ENCODE measurements at places on chromosomes 1 and 21. TPM values are rescaled to one million over a fixed set of nuclear protein-coding genes. Genes with fewer than 3 reads are reported as not detected.
A peak's percentile ranks its signal among the peaks of the same experiment; 100 is the strongest.

DNA sequence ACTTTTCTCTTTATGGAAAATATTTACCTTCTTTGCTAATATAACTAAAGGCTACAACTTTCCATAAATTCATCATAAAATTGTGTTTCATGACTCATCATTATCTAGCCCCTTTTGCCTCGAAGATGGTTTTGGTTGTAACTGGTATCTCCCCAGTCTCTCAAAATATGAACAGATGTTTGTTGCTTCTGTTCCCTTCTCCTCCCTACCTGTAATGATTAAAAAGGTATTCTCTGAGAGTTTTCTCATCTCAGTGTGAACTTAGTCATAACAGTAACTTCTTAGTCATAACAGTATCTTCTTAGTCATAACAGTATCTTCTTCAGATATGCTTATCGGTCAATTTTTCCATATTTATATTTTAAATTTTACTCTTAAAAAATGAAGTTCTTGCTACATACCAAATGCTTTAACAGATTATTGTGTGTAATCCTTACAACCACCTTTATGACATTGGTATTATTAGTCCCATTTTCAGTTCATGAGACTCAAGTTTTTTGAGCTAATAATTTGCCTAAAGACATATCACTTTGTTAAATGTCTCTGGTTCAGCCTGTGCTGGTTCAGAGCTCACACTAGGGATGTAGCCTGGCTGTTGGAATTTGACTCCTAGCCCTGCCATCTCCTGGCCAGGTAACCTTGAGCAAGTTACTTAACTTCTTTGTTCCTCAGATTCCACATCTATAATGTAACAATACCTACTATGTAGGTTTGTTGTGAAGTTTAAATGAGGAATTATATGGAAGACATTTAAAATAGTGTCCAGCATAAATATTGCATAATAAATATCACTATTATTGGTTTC lies 32.6 kb downstream of the ATP1B1 start:
- DNase-seq, result no peak

DNA sequence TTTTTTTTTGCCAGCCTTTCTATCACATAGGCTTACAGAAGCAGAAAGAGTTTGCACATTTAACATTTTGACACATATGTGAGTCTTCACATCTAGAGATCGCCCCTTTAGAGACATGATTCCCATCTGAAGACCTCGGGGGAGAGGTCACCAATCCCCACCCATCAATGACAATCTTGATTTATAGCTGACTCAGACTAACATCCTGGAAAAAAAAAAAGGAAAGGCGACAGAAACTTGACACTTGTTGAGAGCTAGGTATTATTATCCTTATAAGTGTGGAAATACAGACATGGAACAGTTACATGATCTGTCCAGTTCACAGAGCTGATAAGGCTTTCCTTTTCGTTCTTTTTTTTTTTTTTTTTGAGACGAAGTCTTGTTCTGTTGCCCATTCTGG lies 28.0 kb upstream of the NID1 start:
- DNase-seq, result no peak

GRCh38 chr21:28333578-28334075 lies 659.0 kb downstream of the LTN1 start:
- no peak for DNase-seq

The MAP3K7CL gene
- 2.6 TPM for polyA plus RNA-seq

The VSIG8 gene
- polyA plus RNA-seq, result not detected

DNA sequence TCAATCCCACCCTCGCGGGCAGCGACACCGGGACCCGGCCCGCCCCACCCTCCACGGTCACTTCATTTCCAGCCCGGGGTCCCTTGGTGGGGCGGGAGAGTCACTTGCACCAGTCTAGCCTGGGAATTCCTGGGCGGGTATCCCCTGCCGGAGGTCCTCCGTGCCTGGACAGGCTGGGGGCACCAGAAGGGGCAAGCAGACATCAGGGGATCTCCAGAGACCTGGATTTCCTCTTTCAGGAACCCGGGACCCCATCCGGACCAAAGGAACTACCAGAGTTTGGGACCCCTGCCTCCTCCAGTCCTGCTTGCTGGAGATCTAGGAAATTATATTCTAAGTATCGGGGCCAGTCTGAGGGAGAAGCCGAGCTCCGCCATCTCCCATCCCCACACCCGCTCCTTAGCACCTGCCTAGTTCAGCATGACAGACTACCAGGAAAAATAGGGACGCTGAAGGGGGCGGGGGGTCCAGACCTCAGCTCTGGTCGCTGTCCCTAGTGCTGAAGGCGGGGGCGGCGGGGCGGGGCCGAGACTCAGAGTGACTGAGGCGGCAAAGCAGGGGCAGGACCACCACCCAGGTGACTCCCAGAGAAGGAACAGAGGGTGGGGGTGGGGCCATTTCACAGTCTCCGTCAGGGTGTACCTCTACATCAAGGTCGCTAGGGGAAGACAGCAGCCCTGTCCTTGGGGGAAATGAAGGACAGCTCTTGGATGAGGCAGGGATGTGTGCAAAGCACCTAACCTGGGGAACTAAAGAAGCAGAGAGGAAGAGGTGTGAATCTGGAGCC lies 832 bp downstream of the HCN3 start:
- peak; percentile 72 for DNase-seq

DNA sequence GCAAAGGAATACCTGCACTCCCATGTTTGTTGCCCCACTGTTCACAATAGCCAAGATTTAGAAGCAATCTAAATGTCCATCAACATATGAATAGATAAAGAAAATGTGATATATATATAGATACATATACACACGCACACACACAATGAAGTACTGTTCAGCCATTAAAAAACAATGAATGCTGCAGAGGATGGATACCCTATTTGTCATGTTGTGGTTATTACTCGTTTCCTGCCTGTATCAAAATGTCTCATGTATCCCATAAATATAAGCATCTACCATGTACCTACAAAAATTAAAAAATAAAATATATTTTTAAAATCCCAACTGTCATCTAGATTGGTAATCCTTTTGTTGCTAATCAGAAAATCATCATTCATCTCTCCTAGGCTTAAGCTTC lies 634.8 kb upstream of the ADGRL2 start:
- DNase-seq, result no peak

The ZNF648 gene
- polyA plus RNA-seq, result not detected

DNA sequence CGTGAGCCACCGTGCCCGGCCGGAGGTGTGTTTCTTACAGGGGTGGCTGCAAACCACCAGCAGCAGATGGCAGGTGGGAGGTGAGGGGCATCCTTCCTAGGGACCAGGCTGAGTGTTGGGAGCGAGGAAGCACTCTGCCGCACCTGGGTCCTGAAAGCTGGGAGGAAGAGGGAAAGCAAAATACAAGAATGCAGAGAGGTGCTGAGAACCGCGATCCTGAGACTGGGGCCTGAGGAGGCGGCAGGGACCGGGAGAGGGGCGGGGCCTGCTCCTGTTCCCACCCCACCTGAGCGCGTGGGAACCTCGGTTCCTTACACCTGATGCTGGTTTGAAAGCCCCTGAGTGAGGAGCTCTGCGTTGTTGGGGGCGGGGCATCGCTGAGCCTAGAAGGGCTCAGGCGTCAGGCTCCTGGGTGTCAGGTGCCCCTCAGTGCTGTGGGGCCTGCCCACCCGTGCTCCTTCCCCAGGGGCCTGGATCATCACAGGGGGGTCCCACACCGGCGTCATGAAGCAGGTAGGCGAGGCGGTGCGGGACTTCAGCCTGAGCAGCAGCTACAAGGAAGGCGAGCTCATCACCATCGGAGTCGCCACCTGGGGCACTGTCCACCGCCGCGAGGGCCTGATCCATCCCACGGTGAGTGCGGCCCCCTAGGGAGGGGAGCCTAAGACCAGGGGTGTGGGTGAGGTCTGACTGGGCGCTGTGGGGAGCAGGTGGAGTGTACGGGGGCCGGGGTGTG lies 15.5 kb downstream of the TRPM2 start:
- no peak for DNase-seq

GRCh38 chr1:247494767-247495166 lies 36.9 kb upstream of the OR2B11 start:
- DNase-seq, result no peak

DNA sequence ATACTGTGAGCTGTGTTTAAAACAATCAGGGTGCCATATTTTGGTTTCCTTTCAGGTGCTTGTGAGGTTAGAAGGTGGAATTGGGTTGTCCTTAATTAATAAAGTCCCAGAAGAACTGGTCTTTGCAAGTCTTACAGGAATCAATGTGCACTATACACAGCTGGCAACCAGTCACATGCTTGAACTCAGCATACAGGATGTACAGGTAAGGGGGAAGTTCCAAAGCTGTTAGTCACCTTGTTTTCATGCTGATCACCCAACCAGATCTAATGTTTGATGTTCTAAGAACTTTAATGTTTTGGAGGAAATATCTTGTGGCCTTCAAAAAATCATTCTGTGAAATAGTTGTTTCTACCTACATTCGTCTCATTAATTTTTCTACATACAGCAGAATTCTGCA lies 156.3 kb downstream of the VPS13D start:
- no peak for DNase-seq

The IFNLR1 gene
- 0.82 TPM for polyA plus RNA-seq

DNA sequence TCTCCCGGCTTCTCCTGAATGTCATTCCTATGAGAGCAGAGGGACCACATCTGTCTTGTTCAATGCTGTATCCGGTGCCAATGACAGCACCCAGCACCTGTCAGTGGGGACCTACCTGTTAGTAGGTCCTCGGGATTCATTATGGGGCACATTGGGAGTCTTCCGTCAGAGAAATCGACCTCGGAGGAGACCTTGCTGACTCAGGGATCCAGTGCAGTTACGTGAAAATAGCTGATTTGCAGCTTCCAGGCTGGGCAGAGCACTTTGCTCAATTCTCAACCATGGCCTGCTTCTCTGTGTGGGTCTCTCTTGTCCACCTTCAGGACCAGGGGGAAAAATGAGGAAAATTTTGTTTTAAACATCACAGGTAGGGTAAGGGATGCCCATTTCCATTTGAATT lies 130.2 kb downstream of the PRDM2 start:
- no peak for DNase-seq

DNA sequence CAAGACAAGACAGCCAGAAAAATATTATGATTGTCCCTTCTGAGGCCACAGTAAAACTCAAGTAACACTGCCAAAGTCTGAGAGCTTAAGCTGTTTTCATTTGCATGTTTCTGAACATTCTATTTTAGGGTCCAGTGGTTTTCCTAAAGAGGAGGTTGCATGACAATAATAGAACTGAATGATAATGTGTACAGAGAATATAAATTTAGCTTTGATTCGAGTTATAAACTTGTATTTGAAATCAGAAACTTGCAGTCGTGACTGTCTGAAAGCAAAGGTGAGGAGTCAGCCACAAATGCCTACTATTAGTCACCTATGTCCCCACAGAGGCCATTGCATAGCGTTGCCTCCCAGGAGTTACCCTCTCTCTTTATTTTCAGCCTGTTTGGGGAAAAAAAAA lies 363.1 kb upstream of the ADGRL2 start:
- no peak for DNase-seq

DNA sequence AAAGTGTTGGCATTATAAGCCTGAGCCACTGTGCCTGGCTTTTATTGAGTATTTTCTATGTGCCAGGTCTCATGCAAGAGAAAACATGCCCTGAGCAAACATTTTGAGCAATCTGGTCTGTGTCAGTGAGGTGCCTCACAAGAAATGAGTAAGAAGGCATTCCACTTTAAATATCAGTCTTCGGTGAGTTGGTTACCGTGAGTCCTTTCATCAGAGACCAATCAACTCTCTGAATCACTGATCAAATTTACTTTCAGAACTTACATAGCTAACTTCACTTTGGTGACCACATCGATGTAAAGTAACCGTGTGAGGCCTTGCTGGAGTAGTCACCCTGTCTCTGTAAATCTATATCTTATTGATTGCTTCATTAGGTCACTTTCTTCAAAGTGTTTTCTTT lies 14.3 kb upstream of the DDX59 start:
- DNase-seq, result no peak

DNA sequence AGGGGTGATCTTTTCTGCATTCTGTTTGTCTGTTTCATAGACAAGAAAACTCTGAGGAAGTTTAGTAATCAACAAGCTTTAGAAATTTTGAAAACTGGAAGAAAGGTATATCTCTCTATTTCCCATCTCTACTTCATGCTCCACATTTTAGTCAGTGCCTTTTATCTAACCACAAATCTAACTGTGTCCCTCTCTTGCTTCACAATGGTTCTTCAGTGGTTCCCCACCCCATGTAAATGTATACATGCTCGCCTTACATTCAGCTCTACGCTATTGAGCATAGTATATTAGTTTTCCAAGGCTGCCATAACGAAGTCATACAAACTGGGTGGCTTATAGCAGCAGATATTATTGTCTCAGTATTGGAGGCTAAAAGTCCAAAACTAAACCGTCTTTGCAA lies 14.4 kb upstream of the SAMSN1 start:
- no peak for DNase-seq

DNA sequence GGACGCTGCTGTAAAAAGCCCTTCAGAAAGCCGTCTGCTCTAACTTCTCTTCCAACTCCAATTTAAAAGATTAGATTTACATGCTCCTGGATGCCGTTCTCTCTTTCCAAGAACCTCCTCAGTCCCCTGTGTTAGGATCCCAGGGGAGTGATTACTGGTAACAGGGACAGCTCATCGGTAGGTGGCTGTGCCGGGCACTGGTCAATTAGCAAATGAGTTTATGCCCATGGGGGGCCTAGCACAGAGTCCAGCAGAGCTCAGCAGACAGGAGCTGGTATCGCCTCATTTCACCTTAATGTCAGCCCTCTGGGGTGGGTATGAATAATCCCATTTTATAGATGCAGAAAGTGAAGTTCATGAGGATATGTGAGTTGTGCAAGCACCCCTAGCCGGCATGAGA lies 191.9 kb downstream of the GRIK3 start:
- DNase-seq, result peak; percentile 10

DNA sequence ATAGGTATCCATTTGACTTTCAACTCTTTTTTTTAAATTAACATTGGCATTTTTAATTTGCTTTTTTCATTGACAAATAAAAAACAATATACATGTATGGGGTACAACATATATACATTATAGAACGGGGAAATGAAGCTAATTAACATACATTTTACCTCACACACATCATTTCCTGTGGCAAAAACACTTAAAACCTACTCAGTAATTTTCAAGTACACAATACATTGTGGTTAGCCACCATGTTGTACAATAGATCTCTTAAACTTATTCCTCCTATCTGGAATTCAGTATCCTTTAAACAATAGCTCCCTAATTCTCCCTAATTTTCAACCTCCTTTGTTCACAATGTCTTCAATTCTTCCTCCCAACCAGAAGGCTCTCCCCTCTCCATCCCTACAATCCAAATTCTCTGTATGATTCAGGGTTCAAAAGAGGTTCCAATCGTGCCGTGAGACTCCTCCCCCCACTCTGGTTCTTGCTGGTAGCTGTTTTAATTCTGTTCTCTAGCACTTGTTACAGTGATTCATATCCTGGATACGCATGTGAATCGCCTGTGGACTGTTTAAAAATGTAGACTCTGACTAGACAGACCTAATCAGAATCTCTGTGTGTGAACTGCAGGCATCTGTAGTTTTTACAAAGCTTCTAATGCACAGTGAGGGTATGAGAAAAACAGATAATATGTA lies 87.6 kb upstream of the DUSP10 start:
- DNase-seq, result no peak

- no peak for DNase-seq
Observed at GRCh38 chr1:186188004-186188539, 187.0 kb downstream of the TPR start.

The PIK3R3 gene
- 0.82 TPM for polyA plus RNA-seq

- no peak for DNase-seq
Observed at GRCh38 chr1:203089651-203090045, 3.8 kb upstream of the MYOG start.

GRCh38 chr1:109864047-109864822 lies 46.4 kb upstream of the CSF1 start:
- DNase-seq, result no peak

Data from naive thymus-derived CD8-positive, alpha-beta T cell (primary cell).